ENCODE measurements at places on chromosomes 3 and 15. TPM values are rescaled to one million over a fixed set of nuclear protein-coding genes. Genes with fewer than 3 reads are reported as not detected.
A peak's percentile ranks its signal among the peaks of the same experiment; 100 is the strongest.

DNA sequence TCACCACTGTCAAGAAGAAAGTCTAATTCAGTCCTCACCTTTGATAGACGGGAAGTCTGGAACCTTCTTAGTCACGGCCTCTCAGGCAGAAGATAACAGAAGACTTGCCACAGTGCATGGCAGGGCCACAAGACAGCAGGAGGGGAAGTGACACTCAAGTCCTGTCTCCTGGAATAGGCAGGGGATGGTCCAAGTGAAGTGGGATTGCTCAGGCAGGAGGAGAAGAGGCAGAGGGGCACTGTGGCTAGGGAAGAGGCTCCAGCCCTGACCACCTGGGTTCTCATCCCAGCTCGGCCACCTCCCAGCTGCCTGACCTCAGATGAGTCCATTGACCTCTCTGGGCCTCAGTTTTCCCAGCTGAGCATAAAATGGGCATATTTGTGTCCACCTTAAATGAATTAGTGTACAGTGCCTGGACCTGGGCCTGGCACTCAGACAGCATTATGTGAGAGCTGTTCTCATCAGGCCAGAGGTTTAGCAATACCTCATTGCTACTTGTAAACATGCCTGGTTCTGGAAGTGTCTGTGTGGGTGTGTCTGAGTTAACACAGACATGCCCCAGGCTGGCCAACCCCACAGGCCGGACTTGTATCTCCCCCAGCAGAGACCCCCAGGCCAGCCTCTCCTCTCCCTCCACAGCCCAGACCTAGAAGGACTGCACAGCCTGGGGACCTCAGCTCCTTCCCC is 11.5 kb upstream of the PCSK6 start:
- no peak for DNase-seq

DNAJC17 gene
- total RNA-seq: 30.2 TPM

BAHD1 gene
- 10.8 TPM for total RNA-seq

GRCh38 chr3:30775040-30775439 is 119.4 kb downstream of the GADL1 start:
- peak; percentile 2 for DNase-seq

- DNase-seq: peak; percentile 29
Measured at GRCh38 chr3:43871627-43872245, 181.0 kb downstream of the ABHD5 start.

DNA sequence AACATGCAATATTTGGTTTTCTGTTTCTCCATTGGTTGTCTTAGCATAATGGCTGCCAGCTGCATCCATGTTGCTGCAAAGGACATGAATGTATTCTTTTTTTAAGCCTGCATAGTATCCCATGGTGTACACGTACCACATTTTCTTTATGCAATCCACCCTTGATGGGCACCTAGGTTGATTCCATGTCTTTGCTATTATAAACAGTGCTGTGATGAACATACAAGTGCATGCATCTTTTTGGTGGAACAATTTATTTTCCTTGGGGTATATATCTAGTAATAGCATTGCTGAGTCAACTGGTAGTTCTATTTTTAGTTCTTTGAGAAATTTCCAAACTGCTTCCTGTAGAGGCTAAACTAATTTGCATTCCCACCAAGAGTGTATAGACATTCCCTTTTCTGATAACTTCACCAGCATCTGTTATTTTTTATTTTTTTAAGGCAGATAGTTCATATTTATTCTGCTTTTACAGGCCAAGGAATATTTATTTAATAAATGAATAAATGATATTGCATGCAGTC is 62.4 kb upstream of the NPHP3 start:
- DNase-seq: no peak

- DNase-seq: no peak
Measured at GRCh38 chr15:45586125-45586524, 1.1 kb upstream of the BLOC1S6 start.

DNA sequence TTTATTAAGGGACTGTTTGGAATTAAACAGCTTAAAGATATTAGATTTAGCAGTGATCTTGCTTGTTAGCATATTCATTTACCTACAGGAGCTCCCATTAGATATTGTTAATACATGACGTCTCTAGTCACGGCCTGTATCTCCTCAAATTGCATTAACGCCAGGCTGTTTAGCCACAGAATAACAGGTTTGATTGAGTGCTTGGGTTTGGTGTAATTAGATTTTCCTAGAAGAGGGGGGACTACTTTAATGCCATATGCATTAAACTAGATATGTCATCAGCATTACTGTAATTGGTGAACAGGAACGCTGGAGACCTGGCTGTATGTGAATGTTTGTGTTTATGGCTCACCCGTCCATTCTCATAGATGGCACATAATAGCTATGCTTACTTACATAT is 841.4 kb upstream of the NR2F2 start:
- no peak for DNase-seq
